HT1080 (cell line): ENCODE measurements at places on chromosomes 13 and 19. TPM values are rescaled to one million over a fixed set of nuclear protein-coding genes. Genes with fewer than 3 reads are reported as not detected.

Gene PNMA8A
- not detected in 2 replicates for total RNA-seq

Gene LILRA1
- total RNA-seq: not detected in 2 replicates

GRCh38 chr13:32659736-32660135, 73.5 kb downstream of the PDS5B start:
- no peak for DNase-seq

Gene ZNF816
- not detected in 2 replicates for total RNA-seq

GRCh38 chr19:32317086-32317485, 28.3 kb upstream of the ZNF507 start:
- no peak for DNase-seq

DNA sequence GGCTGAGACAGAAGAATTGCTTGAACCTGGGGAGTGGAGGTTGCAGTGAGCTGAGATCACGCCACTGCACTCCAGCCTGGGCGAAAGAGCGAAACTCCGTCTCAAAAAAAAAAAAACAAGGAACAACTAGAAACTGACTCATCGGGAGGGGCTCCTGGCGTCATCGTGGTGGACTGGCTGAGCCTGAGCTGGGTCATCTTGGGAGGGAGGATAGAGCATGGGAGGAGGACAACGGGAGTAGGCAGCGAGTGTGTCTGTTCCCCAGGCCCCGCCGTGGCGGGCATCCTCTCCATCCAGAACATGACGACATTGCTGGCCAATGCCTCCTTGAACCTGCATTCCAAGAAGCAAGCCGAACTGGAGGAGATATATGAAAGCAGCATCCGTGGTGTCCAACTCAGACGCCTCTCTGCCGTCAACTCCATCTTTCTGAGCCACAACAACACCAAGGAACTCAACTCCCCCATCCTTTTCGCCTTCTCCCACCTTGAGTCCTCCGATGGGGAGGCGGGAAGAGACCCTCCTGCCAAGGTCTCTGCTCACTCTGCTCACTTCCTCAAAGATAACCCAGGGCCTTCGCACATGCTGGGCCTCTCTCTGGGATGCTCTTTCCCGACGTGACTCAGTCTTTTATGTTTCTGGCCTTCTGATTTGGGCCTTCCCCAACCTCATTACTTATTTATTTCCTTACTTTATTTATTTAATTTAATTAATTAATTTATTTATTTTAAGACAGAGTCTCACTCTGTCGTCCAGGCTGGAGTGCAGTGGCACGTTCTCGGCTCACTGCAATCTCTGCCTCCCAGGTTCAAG, 16.6 kb downstream of the DDX39A start:
- peak; percentile 86 for DNase-seq

DNA sequence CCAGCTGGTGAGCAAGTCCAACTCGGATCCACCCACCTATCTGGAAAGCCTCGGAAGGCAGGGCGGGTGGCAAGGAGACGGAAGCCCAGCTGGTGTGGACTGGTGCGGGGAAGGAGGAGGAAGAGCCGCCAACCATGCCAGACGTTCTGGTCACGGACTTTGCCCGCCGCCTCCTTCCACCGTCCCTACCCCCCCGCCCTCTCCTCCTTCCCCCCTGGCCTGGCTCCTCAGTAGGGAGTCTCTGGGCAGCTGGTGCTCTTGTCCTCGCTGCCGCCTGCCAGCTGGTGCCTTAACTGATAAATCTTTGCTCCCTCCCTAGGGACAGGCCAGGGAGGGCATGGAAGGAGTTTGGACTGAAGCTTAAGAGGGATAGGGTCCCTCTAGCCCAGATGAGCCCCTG, 4.8 kb downstream of the SYNGR4 start:
- DNase-seq: no peak

DNA sequence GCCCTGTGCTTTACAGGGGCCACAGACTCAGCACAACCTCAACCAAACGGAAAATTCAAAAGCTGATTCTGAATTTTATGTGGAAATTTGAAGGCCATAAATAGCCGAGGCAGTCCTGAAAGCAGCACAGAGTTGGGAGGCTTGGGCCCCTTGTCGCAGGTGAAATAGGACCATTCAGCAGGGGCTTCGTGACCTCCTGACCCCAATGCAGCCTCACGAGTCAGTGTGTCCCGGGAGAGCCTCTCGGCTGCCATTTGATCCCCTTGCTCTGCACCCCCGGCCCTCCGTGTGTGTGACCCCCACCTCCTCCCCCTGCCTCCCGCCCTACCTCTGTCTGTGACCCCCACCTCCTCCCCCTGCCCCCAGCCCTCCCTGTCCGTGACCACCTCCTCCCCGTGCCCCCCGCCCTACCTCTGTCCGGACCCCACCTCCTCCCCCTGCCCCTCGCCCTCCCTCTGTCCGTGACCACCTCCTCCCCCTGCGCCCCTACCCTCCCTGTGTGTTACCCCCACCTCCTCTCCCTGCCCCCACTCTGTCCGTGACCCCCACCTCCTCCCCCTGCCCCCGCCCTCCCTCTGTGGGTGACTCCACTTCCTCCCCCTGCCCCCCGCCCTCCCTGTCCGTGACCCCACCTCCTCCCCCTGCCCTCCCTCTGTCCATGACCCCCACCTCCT, 41.7 kb upstream of the TFDP1 start:
- no peak for DNase-seq

Gene LGALS7B
- total RNA-seq: 1.7 TPM in 1 of 2 replicates, not detected in the other
